ENCODE measurements at places on chromosomes 3 and 15. TPM values are rescaled to one million over a fixed set of nuclear protein-coding genes. Genes with fewer than 3 reads are reported as not detected.

DNA sequence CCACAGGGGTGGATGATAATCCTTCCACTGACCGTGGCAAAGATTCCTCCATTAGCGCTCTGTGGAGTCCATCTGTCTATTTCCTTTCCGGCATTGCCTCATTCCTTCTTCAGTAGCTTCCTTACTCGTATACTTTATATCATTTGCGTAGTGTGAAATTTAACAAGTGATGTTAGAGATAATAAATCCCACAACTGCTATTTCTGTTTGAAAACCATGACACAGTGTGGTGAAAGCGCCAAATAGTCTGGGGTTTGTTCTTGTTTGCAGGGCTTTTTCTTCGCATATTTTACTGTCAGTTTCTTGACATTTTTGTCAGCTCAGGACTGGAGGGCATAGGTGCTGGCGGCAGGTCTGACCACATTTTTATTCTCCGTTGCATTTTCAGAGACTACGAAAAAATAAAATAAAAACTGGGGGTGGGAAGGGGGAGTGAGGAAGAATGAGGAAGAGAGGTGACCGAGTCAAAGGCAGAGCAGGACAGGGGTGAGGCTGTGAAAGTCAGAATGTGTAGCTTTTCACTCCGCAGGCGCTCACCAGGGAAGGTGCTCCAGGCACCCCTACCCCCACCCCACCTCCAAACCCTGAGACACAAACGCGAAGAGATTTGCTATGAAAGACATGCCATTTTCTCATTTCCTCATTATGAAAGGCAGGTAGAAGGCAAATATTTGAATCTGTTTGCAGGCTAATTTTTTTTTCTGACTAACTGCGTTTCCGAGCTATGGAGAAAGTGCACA lies 965.0 kb downstream of the MCTP2 start:
- DNase-seq = no peak

DNA sequence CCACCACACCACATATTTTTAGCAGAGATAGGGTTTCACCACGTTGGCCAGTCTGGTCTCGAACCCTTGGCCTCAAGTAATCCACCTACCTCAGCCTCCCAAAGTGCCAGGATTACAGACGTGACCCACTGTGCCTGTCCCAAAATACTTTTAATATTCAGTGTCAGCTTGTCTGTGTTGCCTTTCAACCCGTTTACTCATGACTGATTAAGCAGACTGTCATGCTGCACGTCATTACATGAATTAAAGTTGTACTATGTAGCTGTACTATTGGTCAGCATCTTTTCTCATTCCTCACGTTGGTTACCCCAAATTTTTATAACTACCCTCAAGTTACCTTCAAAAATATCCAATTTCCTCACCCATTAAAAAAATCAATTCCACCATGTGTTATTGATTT lies 48.7 kb upstream of the GADL1 start:
- DNase-seq = no peak

- no peak for DNase-seq
These were observed 101.8 kb upstream of the THSD4 start for GRCh38 chr15:71013446-71013845.

DNA sequence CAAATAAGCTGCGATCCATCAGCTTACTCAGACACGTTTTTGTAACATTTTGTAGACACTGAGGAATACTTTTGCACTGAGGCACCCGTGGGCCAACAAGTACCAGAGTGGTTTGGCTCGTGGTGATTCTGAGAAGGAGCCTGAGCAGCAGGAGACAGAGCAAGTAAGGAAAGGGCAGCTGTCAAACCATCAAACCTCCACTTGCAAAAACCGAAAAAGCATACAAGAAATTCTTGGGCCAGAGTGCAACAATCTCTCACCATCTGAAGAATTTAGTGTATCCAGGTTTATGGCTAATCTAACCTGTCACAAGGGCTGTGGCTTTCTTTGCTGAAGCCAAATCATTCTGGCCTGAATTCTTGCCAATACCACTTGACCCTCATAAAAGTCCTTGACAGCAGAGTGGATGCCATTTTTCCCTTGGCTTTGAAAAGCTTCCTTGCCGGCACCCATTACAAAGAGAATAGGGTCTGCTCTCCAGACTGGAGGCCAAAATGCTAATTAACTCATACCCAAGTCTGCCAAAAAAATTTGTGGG lies 56.7 kb downstream of the MYO1E start:
- DNase-seq = no peak

DNA sequence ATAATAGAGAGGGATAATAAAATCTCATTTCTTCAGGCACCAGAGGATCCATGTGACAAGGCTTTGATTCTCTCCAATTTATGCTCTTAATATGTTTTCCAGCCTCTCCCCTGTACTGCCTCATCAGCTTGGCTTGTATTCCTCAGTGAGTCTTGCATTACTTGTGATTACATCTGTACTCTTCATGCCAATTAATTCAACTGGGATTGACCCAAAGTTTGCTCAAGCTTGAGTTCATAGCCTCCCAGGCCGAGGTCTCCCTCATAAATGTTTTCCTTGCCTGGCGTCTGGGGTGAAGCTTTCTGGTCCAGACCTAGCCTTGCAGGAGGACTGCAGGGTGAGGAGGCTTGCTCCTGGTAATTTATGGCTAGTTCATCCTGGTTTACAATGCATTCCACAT lies 146.9 kb downstream of the CHST2 start:
- DNase-seq = no peak

- DNase-seq = no peak
These were observed 40.2 kb upstream of the WDR5B start for GRCh38 chr3:122456074-122456473.

GRCh38 chr3:66856533-66856932 lies 141.6 kb upstream of the KBTBD8 start:
- DNase-seq = no peak

GRCh38 chr3:25073423-25073822 lies 354.6 kb upstream of the RARB start:
- no peak for DNase-seq

DNA sequence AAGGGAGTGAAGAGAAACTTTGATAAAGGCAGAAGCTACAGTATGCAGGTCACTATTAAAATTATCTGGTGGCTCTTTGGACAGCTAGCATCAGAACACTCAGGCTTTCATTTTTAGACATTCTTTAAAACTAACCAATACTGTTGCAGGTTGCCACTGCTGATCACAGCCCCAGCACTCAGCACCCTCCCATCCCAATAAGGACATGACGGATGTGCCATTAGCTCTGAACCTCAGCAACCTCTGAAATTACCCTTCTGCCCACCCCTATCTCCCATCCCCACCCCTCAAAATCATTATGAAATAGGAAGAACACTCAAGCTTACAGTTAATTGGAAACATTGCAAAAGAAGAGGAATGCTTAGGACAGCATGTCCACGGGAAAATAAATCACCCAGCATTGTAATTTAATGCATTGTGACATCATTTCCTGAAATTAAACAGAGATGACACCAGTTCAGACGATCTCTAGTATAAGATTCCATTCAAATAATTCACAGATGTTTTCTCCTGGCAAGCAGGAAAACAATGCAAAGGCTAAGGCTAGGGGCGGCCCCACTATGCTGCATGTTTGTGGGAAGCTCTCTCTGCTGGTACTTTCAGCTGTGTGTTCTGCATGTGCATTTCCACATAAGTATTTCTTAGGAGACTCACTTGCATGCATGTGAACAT lies 71.6 kb downstream of the MEIS2 start:
- DNase-seq = no peak

DNA sequence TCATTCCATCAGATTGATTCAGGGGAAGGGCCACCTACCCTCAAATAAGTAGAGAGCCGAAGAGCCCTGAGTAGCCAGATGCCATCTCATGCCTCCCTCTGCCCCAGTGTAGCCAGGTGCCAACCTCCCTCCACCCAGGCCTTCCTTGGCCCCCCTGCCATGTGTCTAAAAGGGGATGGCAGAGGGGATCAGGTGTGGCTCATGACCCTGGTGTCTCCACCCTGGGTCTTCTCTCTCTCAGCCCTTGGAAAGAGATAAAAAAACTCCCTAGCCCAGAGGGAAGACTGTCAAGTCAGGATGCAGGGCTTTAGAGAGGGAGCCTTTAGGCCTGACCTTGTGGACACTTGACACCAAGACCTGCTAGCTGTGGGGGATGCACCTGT lies 5.2 kb downstream of the GRM2 start:
- DNase-seq = no peak

DNA sequence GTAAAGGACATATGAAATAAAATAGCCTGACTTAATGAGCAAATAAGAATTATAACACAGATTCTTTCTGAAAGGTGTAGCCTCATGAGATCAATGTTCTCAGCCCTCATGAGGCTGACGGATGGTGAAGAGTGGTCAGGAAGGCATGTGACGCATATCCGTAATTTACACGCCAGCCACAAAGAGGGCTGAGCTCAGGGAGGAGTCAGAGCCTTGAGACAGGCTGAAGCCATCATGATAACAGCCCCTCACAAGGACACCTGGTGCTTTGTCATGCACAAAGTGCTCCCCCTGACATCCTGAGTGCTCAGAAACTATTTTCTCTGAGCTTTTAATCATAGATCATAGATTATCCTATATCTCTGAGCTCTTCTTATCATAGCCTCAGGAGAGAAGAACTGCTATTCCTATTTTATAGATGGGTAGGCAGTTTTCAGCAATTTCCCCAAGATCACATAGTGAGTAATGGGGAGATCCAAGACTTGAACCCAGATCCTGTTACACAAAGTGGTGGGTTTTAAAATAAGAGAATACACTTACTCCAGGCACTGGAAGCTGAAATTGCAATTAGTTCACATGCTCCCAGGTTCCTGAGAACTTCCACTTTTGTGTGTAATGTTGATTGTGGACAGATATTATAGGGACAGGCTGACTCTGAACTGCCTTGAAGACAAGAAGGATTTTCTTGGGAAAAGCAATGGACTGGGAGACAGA lies 267.1 kb downstream of the RPLP1 start:
- DNase-seq = no peak

DNA sequence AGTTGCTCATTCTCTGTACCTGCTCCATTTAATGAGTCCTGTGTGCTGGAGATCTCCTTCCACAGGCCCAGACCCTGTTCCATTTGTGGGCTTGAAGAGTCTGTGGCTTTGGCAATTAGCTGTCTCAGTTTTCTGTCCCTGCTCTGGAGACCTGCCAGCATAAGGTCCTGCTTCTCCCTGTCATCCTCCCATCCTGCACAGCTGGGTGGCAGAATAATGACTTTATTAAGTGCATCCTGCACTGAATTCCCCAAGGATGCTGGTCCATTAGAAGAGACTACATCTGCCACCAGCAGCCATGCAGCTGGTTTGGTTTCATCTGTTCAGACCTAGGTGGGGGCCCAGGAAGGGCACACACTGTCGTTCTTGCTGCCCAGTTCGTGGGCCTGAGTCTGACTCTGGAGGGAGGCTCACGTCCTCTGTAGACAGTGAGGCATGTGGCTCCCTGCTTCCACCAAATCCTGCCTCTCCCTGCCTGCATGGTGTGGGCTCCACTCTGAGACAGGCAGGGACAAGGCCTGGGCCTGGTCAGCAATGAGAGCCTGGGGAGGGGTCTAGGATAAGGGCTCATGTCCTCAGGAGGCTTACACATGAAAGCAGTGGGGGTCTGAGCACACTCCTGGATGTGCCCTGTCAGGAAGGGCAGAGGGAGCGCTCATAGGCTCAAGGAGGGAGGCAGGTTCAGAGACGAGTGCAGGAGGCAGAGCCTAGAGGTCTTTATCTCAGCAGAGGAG lies 78.4 kb upstream of the PRR23E start:
- DNase-seq = no peak

DNA sequence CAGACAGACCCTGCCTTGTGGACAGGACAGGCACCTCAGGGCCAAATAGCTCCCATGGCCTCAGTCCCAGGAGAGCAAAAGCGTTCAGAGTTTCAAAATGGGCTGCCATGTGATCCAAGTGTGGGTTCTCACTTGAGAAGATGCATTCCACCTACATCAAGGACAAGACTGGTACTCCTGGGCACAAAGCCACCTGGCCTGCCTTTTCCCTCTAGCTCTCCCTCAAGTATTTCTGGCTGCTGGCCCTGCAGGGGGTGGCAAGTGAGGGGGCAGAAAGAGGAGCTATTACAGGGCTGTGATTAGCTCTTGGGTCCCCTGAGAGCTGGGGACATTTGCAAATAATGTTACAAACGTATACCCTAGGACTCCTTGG lies 6.5 kb upstream of the COL7A1 start:
- no peak for DNase-seq

DNA sequence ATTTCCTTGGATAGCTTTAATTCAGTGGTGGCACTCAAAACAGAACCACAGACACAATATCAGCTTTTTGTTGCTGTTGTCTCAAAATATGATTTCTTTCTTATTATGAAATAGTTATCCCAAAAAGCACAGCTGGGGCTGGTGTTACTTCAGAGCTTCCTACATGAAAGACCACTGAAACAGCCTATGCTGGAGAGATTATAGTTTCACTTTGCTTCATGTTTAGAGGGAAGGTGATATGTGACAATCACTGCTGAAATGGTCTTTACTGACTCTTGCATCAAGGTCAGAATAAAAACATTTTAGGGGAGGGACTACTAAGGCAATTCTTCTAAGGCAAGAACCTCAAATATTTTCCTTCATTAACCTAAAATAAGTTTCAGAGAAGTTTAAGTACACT lies 190.7 kb downstream of the TNIK start:
- no peak for DNase-seq

DNA sequence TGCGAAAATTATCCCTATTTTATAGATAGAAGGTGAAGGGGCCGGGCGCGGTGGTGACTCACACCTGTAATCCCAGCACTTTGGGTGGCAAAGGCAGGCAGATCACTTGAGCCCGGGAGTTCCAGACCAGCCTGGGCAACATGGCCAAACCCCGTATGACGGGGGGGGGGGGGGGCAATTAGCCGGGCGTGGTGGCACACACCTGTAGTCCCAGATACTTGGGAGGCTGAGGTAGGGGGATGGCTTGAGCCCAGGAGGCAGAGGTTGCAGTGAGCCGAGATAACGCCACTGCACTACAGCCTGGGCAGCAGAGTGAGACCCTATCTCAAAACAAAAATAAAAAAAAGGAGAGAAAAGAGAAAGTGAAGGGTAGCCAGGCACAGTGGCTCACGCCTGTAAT lies 1.4 kb downstream of the AAGAB start:
- DNase-seq = no peak

- no peak for DNase-seq
These were observed 619 bp upstream of the CMTM8 start for GRCh38 chr3:32237670-32238452.

GRCh38 chr15:33675246-33675645 lies 293.1 kb upstream of the CHRM5 start:
- DNase-seq = no peak

- DNase-seq = no peak
These were observed 1.5 kb upstream of the SKIL start for GRCh38 chr3:170355738-170356595.

GRCh38 chr3:30778933-30779332 lies 115.5 kb downstream of the GADL1 start:
- no peak for DNase-seq

Gene ANKRD34C
- not detected for total RNA-seq

Gene PDZRN3
- 166 TPM for total RNA-seq

Gene PLA2G4B
- 4.0 TPM for total RNA-seq

Gene ATP10A
- 59.4 TPM for total RNA-seq

Gene SNAP23
- 68.8 TPM for total RNA-seq

Gene FBLN2
- total RNA-seq = 328 TPM

Gene PCOLCE2
- 157 TPM for total RNA-seq

Gene RBMS3
- total RNA-seq = 149 TPM

Gene MCTP2
- total RNA-seq = 16.6 TPM

Gene BMF
- 32.5 TPM for total RNA-seq

Gene GPR62
- total RNA-seq = not detected

Gene THSD4
- total RNA-seq = 71.2 TPM

Gene PAQR9
- total RNA-seq = 0.21 TPM

Gene ISG20
- total RNA-seq = 32.1 TPM

Gene GOLGA8O
- total RNA-seq = not detected

Gene PIF1
- 1.1 TPM for total RNA-seq
